ENCODE measurements at places on chromosomes 12 and 14.

GRCh38 chr12:110796952-110797351, 49.8 kb upstream of the CCDC63 start:
- no peak for DNase-seq

- DNase-seq, result no peak
Observed at GRCh38 chr12:13905794-13906193, 75.6 kb downstream of the GRIN2B start.

DNA sequence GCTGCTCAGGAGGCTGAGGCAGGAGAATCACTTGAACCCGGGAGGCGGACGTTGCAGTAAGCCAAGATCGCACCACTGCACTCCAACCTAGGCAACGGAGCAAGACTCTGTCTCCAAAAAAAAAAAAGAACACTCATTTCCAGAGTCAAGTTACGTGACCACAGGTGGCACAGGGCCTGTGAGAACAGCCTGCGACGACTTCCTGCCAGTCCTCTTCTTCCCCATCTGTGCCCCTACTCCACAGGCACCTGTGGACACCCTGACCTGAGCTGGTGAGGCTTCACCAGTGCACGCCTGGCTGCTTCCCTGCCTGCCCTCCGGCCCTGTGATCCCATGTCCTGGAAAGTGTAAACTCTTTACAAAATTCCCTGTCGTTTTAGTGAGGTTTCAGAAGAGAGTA, 77.7 kb downstream of the PPP2R5C start:
- DNase-seq, result no peak

DNA sequence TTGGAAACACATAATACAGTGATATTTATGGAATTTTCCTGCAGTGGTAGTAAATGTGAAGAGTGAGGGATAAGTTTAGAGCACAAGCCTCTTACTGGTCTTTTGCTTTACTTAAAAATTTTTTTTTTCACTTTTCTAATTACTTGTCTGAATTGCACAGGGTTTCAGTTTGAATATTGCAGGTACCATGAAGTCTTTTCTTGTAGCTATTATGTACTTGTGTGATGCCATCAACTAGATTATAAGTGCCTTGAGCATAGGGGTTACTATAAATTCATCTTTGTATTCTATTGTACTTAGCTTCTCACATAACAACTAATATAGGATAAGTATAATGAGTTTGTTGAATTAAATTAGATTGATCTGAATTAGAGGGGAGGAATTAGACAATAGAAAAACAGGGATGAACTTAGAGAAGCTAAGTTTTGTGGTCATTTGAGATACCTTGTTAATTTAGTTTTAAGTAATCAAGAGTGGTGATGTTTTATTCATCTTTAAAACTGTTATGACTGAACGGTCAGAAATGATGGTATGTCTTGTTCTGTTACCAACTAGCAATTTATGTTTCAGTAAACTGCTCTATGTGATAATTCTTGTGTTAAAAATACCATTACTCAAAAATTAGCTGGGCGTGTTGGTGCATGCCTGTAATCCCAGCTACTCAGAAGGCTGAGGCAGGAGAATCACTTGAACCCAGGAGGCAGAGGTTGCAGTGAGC, 42.1 kb downstream of the CCDC91 start:
- DNase-seq, result no peak

- DNase-seq, result no peak
Observed at GRCh38 chr12:24738441-24738840, 210.5 kb downstream of the BCAT1 start.

Data from stimulated activated CD4-positive, alpha-beta T cell treated with anti-CD3 and anti-CD28 coated beads, Interleukin-12 subunit alpha, Interleukin-12 subunit beta, amount 100 ng/mL, for 4 hours (primary cell).